ENCODE measurements at places on chromosomes 2 and 18.

DNA sequence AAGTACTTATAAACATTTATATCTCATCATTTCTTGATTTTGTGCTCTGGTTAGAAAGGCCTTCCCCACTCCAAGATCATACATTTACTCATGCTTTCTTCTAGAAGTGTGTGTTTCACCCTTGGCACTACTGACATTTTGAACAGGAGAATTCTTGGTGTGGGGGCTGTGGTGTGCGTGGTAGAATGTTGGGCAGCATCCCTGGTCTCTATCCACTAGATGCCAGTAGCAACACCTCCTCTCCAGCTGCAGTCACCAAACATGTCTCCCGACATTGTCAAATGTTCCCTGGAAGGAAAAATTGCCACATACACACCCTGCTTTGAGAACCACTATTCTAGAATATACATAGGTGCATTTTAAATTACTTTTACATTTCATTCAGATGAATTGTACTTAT is 8.7 kb upstream of the TGIF1 start:
- DNase-seq, result no peak

DNA sequence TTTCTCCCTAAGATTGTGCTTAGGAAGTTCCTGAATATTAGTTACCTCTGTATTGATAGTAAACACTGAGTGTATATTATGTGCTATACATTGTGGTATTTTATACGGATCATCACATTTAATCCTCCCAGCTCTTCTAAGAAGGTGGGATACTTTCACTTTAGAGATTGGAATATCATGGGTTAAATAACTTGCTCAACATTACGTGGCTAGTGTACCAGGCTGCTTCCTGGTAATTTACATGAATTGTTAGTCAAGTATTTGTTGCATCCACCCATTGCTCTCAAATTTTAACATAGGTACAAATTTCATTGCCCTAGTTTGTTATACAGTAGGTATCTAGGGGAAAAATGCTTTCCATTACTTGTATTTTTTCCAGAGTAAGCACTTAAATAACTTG is 21.4 kb downstream of the FAM98A start:
- DNase-seq, result no peak

DNA sequence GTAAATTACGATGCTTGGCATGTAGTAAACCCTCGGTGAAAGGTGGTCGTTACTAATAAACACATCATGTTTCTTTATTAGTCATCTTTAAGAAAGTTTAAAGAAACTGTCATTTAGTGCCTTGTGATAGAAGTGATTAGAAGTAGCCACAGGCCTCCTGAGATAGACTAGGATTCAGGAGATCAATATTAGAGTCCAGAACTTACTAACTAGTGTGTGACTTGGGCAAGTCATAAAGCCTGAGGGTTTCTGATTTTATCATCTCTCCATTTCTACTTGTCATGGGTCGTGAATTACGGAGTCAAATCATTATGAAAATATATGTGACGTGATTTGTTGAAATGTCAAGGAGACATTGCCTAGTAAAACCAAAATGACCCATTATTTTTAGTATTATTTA is 6.7 kb downstream of the RPE start:
- no peak for DNase-seq

DNA sequence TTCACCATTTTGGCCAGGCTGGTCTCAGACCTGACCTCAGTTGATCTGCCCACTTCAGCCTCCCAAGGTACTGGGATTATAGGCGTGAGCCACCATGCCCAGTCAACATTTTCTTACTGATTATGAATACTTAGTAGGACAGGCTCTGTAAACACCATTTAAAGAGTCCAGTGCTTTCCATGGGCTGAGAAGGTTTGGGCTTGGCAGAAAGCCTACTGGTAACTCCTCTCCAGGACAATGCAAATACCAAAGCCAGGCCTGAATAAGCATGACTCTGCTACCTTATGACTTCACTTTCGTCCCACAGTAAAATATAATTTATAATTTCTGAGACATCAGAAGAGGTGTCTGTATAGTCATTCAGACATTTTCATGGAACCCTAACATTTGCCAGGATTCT is 60.2 kb upstream of the FAM117B start:
- no peak for DNase-seq

- DNase-seq, result no peak
Measured at GRCh38 chr18:7805096-7805495, 238.0 kb downstream of the PTPRM start.

- no peak for DNase-seq
Measured at GRCh38 chr2:191565647-191566198, 112.2 kb upstream of the NABP1 start.

GRCh38 chr2:40369267-40370006 is 82.5 kb downstream of the SLC8A1 start:
- DNase-seq, result no peak

GRCh38 chr2:114610677-114611076 is 168.2 kb downstream of the DPP10 start:
- no peak for DNase-seq

GRCh38 chr18:10379522-10379921 is 74.9 kb upstream of the APCDD1 start:
- no peak for DNase-seq

DNA sequence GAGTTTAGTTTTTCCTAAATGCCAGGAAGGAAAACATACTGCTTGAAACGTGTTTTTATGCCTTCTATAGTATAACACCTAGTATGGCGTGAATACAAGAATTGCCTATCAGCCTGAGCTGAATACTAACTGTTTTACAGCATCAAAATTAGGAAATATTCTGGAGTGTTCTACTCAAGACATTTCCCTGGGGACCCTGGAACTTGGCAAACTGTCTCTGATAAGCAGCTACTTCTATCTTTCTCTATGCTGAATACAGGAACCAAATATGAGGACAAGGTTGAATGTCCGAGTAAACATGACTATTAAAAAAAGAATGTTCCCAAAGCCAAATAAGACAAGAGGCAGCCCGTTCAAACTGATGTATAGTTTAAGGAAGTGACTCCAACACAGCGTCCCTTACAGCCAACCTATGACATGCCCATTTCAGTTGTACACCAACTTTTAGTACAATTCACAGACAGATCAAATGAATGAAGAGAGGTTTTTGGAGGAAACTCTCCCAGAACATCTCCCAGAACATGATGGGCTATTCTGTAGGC is 951.3 kb upstream of the ACVR2A start:
- DNase-seq, result no peak

DNA sequence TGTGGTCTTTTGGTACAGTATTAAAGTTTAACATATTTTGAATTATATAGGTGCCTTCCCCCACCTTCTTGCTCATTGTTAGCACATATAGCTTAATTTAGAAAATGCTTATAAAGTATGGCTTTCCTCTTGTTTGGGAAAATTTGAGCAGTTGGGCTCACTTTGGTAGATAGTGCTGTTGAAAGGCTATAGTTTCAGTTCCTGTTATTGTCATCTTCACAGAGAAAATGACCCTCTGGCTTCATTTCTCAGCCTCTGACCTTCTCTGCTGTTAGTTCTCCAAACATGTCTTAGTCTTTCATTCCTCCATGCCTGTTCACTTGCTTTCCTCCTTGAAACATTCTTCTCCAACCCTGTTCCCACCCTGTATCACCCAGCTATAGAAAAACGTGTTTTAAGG is 200.6 kb downstream of the WDR7 start:
- DNase-seq, result no peak
